ENCODE measurements at places on chromosomes 3 and 15.

DNA sequence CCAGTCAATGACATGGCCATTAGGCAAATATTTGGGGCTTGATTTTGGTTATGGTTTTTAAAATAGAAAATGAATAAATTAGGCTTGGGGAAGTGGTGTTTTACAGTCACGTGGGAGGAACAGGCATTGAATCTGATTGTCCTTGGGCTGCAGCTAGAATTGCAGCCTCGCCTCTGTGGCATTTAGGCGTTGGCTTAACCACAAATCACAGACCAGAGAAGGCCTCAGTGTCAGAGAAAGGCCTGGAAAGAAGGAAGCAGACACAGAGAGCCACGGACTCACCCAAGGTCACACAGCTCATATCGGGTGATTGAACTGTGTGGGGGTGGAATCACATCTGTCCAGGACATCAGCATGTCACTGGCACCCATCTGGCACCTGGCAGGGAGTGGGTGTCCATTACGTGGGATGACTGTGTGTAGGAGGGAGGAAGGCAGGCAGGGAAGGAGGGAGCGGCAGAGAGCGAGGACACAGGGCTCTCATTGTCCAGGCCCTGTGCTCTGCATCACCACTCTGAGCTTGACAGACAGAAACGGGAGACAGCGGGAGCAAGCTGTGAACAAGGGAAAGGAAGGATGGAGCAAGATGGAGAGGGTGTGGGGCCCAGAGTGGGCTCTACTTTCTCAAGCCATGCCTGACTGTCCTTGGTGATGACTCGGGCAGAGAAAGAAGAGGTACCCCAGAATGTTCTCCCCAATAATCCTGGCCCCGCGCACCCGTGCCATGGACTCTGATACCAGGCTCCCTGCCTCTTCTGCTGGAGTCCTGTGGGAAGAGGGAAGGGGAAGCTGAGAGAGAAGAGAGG lies 186.4 kb downstream of the FAM43A start:
- no peak for DNase-seq

DNA sequence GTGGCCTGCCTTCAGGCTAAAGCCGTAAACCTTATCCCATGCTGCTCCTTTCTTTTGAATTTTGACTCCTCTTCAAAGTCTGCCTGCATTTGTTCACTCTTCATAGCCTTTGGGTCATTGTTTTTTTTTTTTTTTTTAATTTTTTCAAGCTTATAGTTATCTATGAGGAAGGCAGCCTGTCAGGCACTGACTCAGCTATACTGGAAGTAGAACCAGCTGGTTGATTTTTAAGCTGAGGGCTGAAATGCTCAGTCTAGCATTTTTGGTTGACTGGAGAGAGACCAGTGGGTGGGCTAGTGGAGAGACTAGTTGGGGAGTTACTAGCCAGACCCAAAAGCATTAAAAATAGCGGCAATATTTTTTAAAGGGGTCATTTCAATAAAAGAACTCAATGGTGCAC lies 44.1 kb downstream of the C3orf20 start:
- no peak for DNase-seq

DNA sequence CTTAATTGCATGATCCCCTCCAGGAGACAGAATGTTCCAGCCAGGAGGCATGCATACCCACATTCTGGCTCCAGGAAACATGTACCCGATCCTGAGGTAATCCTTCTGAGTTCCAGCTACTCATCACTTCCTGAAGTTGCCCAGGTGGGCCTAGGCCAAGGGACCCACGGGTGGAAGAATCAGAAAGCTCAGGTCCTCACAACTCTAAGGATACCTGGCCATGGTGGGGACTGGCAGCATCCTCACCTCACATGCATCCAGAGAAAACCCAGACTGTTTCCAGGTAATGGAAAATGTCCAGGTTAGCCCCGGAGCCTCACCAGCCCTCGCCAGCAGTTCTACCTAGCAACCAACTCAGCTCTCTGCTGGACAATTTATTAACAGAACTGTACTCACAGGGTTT lies 78.2 kb downstream of the DAPK2 start:
- no peak for DNase-seq

DNA sequence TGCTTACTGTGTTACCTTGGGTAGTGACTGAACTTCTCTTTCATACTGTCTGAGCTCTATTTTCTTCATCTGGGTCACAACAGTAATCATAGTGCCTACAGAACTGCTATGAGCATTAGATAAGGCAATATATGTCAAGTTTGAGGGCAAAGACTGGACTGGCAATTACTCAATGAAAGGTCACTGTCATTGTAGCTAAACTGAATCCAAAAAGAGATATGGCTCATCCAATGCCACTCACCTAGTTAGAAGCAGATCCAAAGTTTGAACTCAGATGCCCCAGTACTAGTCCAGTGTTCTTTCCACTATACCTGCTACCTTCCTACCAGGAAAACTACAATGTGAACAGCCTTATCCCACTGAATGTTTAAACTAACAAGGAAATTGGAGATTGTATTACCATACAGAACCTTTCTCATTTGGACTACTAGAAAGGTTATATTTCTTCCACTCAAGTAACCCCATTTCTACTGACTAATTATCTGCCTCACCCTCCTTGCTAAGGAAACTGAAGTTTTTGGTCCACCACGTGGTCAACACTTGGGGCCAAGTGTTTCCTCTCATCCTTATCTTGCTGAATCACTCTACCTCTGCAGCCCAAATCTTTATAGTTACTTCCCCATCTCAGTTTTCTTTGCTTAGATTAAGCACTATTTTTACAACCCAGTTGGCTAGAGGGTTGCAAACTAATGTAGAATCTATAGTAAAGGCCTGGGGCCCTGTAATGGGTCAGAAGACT lies 202.3 kb upstream of the LPP start:
- DNase-seq = no peak

- DNase-seq = no peak
These were observed 307.4 kb downstream of the NTRK3 start for GRCh38 chr15:87949151-87949574.

DNA sequence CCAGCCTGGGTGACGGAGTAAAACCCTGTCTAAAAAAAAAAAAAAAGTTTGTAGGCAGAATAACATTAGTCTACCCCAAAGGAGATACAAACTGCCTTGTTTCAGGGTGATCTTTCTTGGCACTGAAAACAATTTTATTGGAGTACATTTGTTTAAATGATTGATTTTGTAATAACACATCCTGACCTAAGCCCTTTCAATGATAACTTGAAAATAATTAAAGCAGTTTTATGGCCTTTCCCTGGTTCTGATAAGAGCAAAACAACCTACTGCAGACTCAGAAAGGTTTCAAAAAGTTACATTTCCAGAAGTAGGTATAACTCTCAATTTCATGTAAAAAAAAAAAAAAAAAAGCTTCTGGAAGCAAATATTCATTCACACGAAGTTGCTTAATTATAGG lies 164.4 kb downstream of the ISL2 start:
- no peak for DNase-seq

- no peak for DNase-seq
These were observed 79.8 kb downstream of the PLCH1 start for GRCh38 chr3:155664925-155665695.

DNA sequence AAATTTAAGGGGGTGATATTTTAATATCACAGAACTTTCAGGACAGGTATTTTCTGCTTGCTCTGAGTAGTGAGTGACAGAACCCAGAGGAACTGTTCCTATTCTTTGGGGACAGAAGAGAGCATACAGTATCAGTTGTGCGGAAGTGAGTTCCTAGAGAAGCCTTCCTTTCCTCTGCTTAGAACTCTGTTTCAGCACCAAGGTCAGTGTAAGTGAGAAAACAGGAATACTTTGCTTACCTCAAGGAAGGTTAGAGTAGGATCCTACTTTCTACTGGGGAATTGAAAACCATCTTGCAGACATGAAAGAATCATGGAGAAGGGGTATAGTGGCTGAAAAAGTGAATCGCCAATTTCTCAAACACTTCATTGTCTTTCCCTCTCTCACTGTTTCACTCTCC lies 542.4 kb downstream of the SQOR start:
- no peak for DNase-seq

- no peak for DNase-seq
These were observed 31.3 kb upstream of the IQSEC1 start for GRCh38 chr3:13104511-13104910.

DNA sequence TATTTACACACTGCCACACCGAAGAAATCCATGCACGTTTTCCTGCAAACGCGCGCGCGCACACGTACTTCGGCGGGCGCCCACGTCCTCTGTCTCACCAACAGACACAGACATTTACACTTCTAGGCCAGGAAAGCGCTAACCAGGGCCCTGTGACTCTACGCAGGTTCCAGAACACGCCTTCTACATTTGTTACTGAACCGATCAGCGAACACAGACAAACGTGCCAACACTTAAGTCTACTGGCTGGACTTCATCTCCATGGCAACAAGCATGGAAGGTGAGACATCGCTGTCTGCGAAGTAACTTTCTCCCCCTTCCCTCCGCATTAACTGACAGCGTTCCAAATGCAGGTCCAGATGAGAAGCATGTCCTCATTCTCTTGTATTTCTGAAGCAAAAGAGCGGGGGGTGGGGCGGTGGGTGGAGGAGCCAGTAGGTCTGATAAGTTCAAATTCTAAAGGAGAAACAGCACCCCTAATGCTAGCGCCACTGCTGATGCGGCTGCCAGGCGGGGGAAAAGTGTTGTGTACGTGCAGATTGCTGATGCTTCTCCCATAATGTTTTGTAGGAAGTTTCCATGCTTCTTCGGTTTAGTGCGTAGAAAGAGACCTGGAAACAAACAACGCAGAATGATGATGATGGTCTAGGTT lies at the start of gene CTXN2:
TSS of gene CTXN2 (plus strand) at position 92 of the 652 bp plus-strand sequence. CDS start 9,636 bp downstream, outside the sequence.
- DNase-seq = peak; percentile 54

- no peak for DNase-seq
These were observed 23.8 kb upstream of the RPL29 start for GRCh38 chr3:52019352-52020080.

GRCh38 chr3:6878731-6879130 lies 17.8 kb downstream of the GRM7 start:
- DNase-seq = no peak

GRCh38 chr3:13482106-13482690 lies 2.1 kb downstream of the HDAC11 start:
- DNase-seq = no peak

- peak; percentile 29 for DNase-seq
These were observed 731 bp downstream of the ZNF710 start for GRCh38 chr15:90001683-90002427.

DNA sequence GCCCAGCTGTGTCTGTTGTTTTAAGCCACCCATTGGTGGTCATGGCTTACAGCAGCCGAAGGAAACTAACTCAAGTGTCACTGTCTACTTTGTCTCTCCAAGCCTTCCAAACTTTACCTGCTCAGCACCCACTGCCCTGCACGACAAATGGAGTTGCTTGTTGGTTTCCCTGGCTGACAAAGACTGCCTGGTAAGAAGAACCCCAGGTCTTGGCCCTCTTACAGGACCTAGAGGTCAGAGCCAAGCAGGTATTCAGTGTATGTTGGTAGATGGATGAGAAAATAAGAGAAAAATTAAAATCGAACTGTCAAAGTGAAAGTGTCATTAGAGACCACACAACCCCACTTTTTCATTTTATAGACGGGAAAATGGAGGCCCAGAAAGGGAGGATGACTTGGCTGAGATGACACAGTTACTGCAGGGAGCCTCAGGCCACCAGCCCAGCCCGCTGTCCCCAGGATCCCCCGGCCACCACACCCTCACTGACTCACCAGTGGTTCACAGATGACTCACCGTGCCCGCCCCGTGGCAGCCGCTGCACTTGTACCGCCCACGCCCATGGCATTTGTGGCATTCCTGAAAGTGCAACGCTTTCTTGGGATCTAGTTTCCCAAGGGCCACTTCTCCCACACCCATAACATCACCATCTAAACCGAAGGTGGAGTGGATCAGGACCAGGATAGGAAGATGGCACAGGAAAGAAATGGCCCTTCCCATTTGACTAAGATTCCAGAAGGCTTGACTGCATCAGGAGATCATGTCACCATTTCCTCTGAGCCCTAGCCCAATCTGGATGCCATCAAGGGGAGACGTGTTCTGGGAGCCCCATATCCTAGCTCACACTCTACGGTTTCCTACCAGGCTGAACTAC lies 15.2 kb downstream of the SSUH2 start:
- no peak for DNase-seq

All from SHP77 (cell line).